ENCODE measurements at places on chromosomes 13 and 19. TPM values are rescaled to one million over a fixed set of nuclear protein-coding genes. Genes with fewer than 3 reads are reported as not detected.

- DNase-seq, result no peak
- H3K4me3 ChIP-seq, result no peak overlapping the region
- H3K36me3 ChIP-seq, result no peaks in the 10 kb centered on the region
- no peaks in the 10 kb centered on the region for H3K27me3 ChIP-seq
Observed at GRCh38 chr13:40784540-40784939, 4.9 kb upstream of the SLC25A15 start.

DNA sequence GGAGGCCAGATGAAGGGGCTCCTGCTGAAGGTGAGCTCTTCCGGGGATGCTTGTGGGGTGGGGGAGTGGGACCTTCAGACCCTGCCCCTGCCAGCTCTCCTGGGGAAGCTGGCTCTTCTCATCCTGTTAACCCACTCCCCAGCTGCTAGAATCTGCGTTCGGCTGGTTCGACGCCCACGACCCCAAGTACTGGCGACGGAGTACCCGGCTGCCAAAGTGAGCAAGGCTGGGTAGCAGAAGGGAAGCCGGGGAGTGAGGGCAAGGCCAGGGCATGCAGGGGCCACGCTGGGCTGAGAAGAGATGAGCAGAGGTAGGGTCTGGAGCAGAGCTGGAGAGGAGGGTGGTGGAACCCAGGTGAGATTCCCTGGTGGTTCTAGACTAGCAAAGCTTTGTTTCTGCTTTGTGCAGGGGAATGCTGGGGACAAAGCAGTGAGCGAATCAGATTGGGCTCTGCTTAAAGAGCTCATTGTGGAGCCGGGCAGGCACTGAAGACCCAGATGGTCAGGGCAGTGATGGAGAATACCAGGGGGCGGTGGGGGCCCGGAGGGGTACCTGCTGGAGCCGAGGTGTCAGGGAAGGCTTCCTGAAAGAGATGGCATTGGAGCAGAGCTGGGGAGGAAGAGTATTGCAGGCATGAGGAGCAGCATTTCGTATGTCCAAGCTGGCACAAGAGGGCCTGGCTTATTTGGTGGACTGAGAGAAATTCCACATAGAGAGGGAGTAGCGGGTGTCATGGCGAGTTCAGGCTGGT is 10.3 kb downstream of the KMT2B start:
- no peak overlapping the region for H3K4me3 ChIP-seq
- no peaks in the 10 kb centered on the region for H3K27me3 ChIP-seq
- no peaks in the 10 kb centered on the region for H3K4me1 ChIP-seq
- H3K36me3 ChIP-seq, result peaks cover 71% of the 10 kb centered on the region
- no peak overlapping the region for H3K27ac ChIP-seq

DNA sequence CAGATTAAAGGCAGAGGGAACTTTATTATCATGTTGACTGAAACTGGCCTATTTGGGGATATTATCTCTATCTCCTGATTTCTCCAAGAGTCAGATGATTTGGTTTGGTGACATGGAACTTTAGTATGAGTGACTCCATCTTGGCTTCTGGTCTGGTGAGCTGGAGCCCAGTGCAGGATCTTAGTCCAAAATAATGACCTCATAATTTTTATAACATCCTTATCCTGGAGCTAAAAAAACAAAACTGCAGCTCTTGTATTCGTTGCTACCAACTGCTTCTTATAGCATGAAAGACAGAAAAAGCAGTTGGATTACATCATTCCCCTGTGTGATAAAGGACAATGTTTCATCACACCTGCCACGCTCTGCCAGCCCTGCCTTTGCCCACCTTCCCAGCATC is 39.3 kb upstream of the RNF17 start:
- no peaks in the 10 kb centered on the region for H3K36me3 ChIP-seq
- H3K4me3 ChIP-seq, result no peak overlapping the region
- no peak overlapping the region for H3K27ac ChIP-seq
- H3K4me1 ChIP-seq, result no peaks in the 10 kb centered on the region
- H3K27me3 ChIP-seq, result peaks cover 6% of the 10 kb centered on the region

DNA sequence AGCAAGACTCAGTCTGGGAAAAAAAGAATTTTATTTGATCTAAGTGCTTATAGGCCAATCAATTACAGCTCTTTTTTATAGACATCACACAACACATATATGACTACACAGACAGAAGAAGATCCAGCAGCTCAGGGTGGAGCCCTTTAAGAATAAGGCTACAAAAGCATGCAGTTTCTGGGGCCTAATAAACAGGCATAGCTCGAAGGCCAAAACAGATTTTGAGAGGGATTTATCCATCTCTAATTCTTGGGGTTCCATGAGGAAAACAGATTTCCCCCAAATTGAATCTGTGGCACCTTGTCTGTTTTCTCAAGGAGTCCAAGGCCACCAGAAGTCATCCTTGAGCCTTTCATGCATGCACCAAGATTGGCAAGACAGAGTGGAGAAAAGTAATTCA is 3.9 kb upstream of the ZNF550 start:
- peaks cover 41% of the 10 kb centered on the region for H3K36me3 ChIP-seq
- peaks cover 4% of the 10 kb centered on the region for H3K27me3 ChIP-seq
- DNase-seq, result no peak
- H3K27ac ChIP-seq, result no peak overlapping the region

UNC13A gene
- 0.02 TPM for total RNA-seq

MED25 gene
- total RNA-seq, result 50.2 TPM

ATXN8OS gene
- total RNA-seq, result not detected

ALDH16A1 gene
- 43.7 TPM for total RNA-seq

Measured in activated CD4-positive, alpha-beta memory T cell treated with anti-CD3 and anti-CD28 coated beads for 36 hours (primary cell).